ENCODE measurements at places on chromosomes 1 and 21. TPM values are rescaled to one million over a fixed set of nuclear protein-coding genes. Genes with fewer than 3 reads are reported as not detected.

TSPEAR gene
- not detected for total RNA-seq

TMEM61 gene
- total RNA-seq, result 0.42 TPM

RUSC1 gene
- 39.8 TPM for total RNA-seq

GBP5 gene
- total RNA-seq, result not detected

LENEP gene
- not detected for total RNA-seq

ETV3L gene
- not detected for total RNA-seq

FLG gene
- total RNA-seq, result 2.4 TPM

IVL gene
- 0.08 TPM for total RNA-seq
